ENCODE measurements at places on chromosomes 1 and 21.

- no peak for DNase-seq
Observed at GRCh38 chr1:81021134-81021533, 779.6 kb upstream of the ADGRL2 start.

DNA sequence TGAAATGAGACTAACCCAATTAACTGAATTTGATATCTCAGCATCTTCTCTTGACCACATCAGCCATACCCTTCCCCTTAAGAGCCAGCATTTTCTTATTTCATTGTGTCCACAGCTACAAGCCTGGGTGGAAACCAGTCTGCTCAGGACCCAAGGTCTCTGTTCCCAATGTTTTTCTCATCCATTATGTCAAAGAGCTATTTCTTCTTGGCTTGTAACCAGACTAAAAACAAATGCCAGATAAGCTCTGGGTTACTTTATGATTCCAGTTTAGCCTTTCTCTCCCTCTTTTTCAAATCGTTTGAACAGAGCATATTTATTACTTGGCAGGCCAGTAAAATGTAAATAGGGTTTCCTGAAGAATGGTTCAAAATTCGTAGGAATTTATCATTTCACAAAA, 109.3 kb upstream of the SPATA6 start:
- no peak for DNase-seq

- no peak for DNase-seq
Observed at GRCh38 chr1:102120910-102121309, 124.2 kb upstream of the OLFM3 start.

DNA sequence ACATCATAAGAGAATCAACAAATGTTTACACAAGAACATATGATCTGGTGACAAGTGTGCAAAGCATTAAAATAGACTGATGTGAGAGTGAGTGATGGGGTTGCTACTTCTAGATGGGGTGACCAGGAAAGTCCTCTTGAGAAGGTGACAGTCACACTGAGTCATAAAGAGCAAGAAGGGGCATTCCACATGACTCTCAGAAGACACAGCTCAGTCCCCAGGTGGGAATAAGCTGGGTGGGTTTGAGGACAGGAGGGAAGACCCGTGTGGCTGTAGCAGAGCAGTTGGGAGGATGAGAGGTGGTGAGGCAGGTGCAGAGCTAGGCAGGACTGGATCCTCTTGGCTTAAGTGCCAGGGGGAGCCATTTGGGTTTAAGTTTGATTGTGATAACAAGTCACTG, 53.1 kb downstream of the TNR start:
- DNase-seq, result no peak

DNA sequence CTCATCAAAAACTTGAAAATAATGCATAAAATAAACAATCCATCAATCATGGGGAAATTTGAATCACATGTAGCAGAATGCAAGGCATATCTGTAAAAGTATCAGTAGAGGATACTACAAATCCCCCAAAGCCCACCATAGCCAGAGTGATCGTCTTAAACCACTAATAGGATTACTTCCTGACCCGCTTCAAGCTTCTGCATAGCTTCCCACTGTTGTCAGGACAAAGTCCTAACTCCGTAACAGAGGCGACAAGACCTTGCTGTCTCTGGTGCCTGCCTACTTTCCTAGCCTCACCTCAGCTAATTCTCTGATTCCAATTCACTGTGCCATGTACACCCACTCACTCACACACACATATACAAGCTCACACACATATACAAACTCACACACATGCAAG, 161.2 kb upstream of the NFIA start:
- DNase-seq, result no peak

DNA sequence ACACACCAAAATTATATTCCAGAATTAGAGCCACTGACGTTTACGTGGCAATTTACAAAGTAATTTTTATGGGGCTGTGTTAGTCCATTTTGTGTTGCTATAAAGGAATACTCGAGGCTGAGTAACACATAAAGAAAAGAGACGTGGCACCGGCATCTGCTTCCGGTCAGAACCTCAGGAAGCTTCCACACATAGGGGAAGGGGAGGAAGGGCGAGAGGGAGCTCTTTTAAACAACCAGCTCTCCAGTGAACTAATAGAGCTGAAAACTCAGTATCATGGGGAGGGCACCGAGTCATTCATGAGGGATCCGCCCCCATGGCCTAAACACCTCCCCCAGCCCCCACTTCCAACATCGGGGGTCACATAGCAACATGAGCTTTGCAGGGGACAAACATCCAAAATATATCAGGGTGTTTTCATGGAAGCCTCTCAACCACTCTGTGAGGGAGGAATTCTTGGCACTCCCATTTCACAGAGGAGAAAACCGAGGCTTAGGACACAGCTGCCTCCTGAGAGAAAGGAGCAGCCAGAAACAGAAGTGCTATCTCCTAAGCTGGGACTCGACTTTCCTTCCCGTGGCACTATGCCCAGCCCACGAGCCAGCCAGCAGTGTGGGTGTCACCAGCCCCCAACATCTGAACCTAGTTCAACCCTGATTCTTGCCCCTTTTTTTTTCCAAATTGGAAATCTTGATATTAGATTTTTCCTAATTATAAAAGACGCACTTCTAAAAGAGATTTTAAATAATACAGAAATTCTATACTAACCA, 29.2 kb downstream of the MIS18A start:
- no peak for DNase-seq

Measured in GM10248 (cell line).